M059J (cell line): ENCODE measurements at places on chromosomes 5 and 9. TPM values are rescaled to one million over a fixed set of nuclear protein-coding genes. Genes with fewer than 3 reads are reported as not detected.

CHD1 gene
- total RNA-seq: 16.9 and 27.1 TPM in 2 replicates

PFN3 gene
- total RNA-seq: not detected in 2 replicates

FRMD3 gene
- 5.0 and 5.8 TPM in 2 replicates for total RNA-seq

GRCh38 chr5:1016476-1016875, 7.9 kb downstream of the NKD2 start:
- no peak for DNase-seq

- DNase-seq: no peak
Measured at GRCh38 chr9:133733796-133734533, 4.2 kb downstream of the SARDH start.

- no peak for DNase-seq
Measured at GRCh38 chr9:13090628-13091027, 188.9 kb downstream of the MPDZ start.

DNA sequence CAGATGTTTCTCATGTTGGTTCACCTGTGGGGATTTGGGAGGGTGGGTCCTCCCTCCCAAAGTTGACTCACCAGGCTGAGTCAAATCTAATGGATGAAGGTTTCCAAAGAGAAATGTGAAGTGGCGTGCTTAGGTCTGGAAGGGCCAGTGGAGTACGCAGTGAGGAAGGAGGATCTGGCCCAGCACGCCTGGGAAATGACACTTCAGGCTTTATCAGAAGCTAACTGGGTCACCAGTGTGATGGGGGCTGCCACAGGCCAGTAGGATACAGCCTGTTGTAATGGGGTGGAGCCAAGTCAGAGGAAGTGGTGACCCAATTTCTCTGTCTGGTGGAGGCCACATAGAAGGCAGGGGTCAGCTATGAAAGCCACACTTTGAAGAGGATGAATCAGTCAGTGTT, 18.0 kb downstream of the POLR1E start:
- DNase-seq: no peak

- DNase-seq: no peak
Measured at GRCh38 chr5:135025730-135026644, 8.0 kb downstream of the PITX1 start.
